ENCODE measurements at places on chromosomes 13 and 19. TPM values are rescaled to one million over a fixed set of nuclear protein-coding genes. Genes with fewer than 3 reads are reported as not detected.

DNA sequence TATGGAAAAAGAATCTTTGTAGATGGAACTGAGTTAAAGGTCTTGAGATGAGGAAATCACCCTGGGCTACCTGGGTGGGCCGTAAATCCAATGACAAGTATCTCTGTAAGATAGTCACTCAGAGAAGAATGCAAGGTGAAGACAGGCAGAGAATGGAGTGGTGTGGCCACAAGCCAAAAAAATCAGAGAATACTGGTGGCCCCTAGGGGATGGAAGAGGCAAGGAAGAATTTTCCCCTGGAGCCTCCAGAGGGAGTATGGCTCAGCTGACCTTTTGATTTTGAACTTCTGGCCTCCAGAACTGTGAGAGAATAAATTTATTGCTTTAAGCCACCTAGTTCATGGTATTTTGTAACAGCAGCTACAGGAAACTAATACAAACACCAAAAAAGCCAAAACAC is 32.7 kb upstream of the CSNK1A1L start:
- no peak overlapping the region for H3K27ac ChIP-seq
- no peaks in the 10 kb centered on the region for H3K36me3 ChIP-seq
- DNase-seq = no peak
- peaks cover 4% of the 10 kb centered on the region for H3K27me3 ChIP-seq

Gene TICAM1
- total RNA-seq = 23.4 TPM

Gene CCDC8
- not detected for total RNA-seq

Gene IL17D
- total RNA-seq = not detected

GRCh38 chr19:31502536-31503170 is 153.4 kb upstream of the TSHZ3 start:
- H3K27me3 ChIP-seq = peaks cover 43% of the 10 kb centered on the region
- no peak overlapping the region for H3K27ac ChIP-seq
- no peak for DNase-seq
- H3K4me3 ChIP-seq = no peak overlapping the region
- H3K4me1 ChIP-seq = peaks cover 2% of the 10 kb centered on the region

- no peak for DNase-seq
- no peaks in the 10 kb centered on the region for H3K27me3 ChIP-seq
- H3K27ac ChIP-seq = no peak overlapping the region
- H3K4me1 ChIP-seq = no peaks in the 10 kb centered on the region
Measured at GRCh38 chr13:66359910-66360552, 870.1 kb downstream of the PCDH9 start.

Gene MEGF8
- total RNA-seq = 6.1 TPM

- H3K27ac ChIP-seq = peak overlapping the region; percentile 83
- peaks cover 29% of the 10 kb centered on the region for H3K4me1 ChIP-seq
- H3K27me3 ChIP-seq = no peaks in the 10 kb centered on the region
- no peak for DNase-seq
- H3K36me3 ChIP-seq = peaks cover 2% of the 10 kb centered on the region
Measured at GRCh38 chr13:73722120-73722519, 412.1 kb downstream of the KLF12 start.

DNA sequence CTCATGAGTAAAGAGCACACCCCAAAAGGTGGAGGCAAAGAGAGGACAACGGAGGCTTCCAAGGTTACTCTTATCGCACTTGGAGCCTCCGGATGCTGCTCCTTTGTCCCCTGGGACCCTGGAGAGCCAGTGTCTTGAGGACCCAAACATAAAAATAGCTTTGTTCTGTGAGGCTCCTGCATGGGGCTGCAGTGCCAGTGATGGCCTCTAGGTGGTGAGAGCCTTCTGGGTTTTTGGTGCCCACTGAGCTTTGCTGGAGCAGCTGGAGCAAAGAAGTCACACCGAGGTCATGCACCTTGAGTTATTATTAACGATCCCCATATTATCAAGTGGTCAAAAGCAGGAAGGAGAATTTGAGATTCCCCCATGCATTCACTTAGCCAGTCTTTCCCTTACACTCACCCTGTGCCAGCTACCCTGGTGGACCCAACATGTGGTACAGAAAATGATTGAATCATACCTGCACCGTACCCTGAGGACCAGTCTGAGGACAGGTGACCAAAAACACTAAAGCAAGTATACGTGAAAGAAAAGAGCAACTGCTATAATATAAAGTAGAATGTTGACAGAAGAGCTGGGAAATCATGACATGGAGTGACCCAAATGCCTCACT is 41.5 kb downstream of the ZNF682 start:
- no peak overlapping the region for H3K4me3 ChIP-seq
- no peaks in the 10 kb centered on the region for H3K27me3 ChIP-seq
- no peak overlapping the region for H3K27ac ChIP-seq
- H3K36me3 ChIP-seq = no peaks in the 10 kb centered on the region

DNA sequence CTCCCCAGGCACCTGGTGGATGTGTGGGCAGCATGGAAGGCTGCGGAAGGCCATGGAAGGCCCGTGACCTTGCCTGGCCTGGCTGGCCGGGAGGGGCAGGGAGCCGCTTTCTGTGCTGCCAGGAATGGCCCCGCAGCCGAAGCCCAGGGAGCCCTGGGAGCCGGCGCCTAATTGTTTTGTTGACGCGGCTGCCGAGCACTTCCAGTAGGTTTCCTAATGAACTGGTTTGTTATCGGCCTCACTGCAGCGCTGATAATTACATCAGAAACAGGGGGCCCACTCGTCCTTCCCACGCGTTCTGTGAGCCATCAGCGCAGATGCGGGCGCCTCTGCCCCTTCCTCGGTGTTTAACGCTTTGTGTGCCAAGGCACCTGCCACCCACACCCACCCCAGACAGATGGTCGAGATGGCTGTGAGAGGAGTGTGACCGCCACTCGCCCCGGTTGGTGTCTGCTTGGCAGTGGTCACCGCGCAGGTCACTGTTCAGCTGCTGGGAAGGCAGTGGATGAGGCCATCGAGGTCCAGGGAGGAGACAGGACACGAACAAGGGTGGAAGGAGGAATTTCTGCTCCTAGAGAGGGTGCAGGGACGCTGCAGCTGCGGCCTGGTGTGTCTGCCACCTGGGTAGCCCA is 124.5 kb downstream of the KDM4B start:
- H3K27ac ChIP-seq = no peak overlapping the region

DNA sequence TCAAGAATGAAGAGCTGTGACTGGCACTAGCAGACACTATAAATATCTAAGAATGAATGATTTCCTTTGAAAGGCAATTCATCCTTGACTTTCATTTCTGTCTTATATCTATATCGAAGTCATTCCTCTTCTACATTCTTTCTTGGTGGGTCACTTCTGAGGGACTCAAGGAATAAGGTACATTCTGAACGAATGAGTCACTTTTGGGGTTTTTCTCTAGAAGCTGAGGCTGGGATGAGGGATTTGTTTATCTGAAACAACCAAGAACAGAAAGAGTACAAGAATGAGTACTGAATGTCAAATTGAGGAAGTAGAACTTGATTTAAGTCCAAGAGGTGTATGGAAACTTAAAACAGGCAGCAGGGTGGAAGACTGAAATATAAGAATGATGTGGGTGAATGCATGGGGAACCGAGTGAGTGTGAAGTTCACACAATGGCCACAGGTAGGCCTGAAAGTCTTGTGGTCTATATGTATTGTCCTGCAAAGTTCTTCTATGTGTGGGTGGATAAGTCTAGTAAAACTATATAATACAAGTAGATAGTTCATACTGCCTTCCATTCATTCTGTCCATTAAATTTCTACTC is 343.9 kb downstream of the OXGR1 start:
- H3K27me3 ChIP-seq = no peaks in the 10 kb centered on the region
- H3K4me1 ChIP-seq = no peaks in the 10 kb centered on the region
- no peak overlapping the region for H3K4me3 ChIP-seq
- no peaks in the 10 kb centered on the region for H3K36me3 ChIP-seq
- no peak overlapping the region for H3K27ac ChIP-seq
- DNase-seq = no peak

GRCh38 chr19:2429917-2430535 is 2.6 kb upstream of the TIMM13 start:
- peak overlapping the region; percentile 49 for H3K4me3 ChIP-seq
- DNase-seq = no peak
- no peaks in the 10 kb centered on the region for H3K27me3 ChIP-seq
- peaks cover 8% of the 10 kb centered on the region for H3K4me1 ChIP-seq
- peak overlapping the region; percentile 62 for H3K27ac ChIP-seq
- peaks cover 4% of the 10 kb centered on the region for H3K36me3 ChIP-seq

GRCh38 chr19:31285744-31286143 is 63.5 kb downstream of the TSHZ3 start:
- H3K27me3 ChIP-seq = peaks cover 7% of the 10 kb centered on the region
- H3K36me3 ChIP-seq = peaks cover 3% of the 10 kb centered on the region

DNA sequence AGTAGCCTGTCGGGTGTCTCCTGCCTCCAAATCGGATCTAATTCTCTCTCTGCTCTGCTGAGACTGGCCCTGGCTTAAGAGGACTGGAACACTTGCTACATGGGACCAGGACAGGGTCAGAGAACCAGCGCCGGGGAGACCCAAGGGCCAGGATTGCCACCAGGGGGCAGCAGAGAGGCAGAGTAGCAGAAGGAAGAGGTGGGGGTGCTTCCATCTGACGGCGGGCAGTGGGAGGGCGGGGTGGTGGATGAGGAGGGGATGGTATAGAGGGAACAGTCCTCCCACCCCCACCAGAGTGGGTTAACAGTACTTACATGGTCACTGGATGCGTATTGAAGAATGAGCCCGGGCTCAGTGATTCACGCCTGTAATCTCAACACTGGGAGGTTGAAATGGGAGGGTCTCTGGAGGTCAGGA is 11.9 kb downstream of the SELENOW start:
- no peak overlapping the region for H3K4me3 ChIP-seq
- H3K27ac ChIP-seq = no peak overlapping the region
- H3K4me1 ChIP-seq = peaks cover 2% of the 10 kb centered on the region
- no peaks in the 10 kb centered on the region for H3K27me3 ChIP-seq
- H3K36me3 ChIP-seq = no peaks in the 10 kb centered on the region

DNA sequence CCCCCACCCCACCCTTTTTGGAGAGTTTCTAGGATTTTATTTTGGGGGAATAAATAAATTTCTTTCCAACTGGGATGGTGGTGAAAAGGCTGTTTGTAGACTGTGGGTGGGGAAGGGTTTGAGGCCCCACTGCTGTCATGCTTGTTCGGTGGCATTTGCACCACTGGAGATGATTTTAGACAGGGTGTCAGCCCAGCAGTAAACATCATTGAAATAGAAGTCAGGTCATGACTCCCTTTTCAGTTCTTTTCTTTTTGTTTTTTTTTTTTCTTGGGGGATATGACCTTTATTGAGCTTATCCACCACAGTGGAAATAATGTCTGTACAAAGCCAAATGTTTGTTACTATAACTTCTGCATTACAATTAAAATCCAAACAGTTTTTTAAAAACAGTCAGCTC is 14.1 kb downstream of the UBAC2 start:
- H3K4me1 ChIP-seq = peaks cover 54% of the 10 kb centered on the region
- peak overlapping the region; percentile 91 for H3K4me3 ChIP-seq
- no peaks in the 10 kb centered on the region for H3K36me3 ChIP-seq
- no peaks in the 10 kb centered on the region for H3K27me3 ChIP-seq
- H3K27ac ChIP-seq = peak overlapping the region; percentile 99
- DNase-seq = no peak

DNA sequence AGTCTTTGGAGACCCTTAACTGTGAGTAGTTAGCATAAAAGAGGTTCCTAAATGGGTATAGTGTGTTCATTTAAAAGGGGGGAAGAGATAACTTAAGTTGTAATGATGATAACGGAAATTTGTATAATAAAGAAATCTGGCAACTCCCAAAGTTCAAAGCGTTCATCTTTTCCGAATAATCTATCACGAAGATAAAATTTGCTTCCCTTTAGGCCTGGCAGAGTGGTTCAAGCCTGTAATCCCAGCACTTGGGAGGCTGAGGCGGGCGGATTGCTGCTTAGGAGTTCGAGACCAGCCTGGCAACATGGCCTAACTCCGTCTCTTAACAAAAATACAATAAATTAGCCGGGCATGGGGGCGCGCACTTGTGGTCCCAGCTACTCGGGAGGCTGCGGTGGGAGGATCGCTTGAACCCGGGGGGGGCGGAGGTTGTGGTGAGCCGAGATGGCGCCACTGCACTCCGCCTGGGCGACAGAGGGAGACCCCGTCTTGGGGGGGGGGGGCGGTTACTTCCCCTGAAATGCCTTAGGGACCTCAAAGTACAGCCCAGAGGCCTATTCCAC is 934 bp downstream of the N4BP2L2 start:
- H3K27me3 ChIP-seq = peaks cover 9% of the 10 kb centered on the region
- H3K4me1 ChIP-seq = peaks cover 47% of the 10 kb centered on the region
- peak; percentile 20 for DNase-seq
- H3K4me3 ChIP-seq = peak overlapping the region; percentile 99
- peaks cover 12% of the 10 kb centered on the region for H3K36me3 ChIP-seq

Gene ZNF93
- 4.4 TPM for total RNA-seq

Gene MTMR6
- 27.2 TPM for total RNA-seq

DNA sequence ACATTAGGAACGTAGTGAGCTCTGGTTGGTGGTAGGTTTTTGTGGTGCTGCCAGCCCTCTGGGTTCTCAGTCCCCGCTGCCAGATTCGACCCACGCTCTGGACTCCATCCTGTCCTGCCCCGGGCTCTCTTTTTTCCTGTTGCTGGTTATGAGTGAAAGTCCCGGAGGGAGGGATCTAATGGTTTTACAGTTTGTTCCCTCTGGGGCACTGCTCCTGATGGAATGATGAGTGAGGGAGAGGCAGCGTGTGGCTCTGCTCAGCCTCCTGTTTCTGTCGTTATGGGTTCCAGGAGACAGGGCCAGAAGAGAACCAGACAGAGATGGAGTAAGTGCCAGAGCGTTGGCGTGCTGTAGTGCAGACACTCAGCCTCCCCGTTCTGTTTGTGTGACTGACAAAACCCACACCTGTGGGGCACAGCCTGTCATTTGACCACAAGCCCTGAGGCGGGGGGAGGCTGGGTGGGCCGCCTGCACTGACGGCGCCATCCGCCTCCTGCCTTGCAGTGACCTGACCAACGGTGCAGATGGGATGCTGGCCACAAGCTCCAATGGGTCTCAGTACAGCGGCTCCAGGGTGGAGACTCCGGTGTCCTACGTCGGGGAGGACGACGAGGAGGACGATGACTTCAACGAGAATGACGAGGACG is 18.3 kb downstream of the ATP4B start:
- DNase-seq = no peak
- no peak overlapping the region for H3K27ac ChIP-seq
- no peaks in the 10 kb centered on the region for H3K4me1 ChIP-seq
- no peaks in the 10 kb centered on the region for H3K27me3 ChIP-seq
- H3K36me3 ChIP-seq = peaks cover 6% of the 10 kb centered on the region

DNA sequence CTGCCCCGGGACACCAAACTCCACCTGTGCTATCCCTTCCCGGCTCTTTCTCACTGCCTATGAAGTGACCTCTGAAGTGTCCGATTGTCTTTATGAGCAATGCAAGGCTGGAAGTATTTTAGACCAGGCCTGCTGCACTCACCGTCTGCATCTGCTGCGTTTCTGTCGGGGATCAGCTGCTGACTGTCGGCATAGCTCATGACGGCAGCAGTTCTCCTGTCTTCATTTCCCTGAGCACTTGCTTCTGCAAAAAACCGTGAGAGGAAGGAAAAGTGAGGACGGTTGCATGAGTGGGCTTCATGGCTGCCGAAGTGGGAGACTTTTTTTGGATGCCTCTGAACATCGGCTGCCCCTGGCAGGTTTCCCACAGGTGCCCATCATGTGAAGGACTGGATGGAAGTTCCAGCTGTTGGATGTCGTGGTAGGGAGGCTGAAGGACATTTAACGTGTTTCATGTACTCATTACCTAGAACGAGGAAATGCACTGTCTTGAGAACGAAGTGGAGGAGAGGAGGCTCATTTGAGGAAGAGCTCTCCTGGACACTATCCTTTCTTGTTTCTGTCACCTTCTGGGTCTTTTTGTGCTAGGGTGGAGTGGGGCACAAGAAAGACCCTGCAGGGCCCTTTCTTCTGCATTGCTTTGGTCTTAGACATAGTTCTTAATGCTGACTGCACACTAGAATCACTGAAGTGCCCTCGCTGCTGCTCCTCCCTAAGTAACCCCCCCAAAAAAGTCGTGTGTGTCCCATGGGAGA is 94.7 kb downstream of the RNASEH2B start:
- no peak overlapping the region for H3K27ac ChIP-seq
- peaks cover 41% of the 10 kb centered on the region for H3K27me3 ChIP-seq
- DNase-seq = no peak
- peaks cover 3% of the 10 kb centered on the region for H3K36me3 ChIP-seq
- no peak overlapping the region for H3K4me3 ChIP-seq
- H3K4me1 ChIP-seq = no peaks in the 10 kb centered on the region

Data from T-helper 17 cell (primary cell).